ENCODE measurements at places on chromosomes 6 and 20.
A peak's percentile ranks its signal among the peaks of the same experiment; 100 is the strongest.

DNA sequence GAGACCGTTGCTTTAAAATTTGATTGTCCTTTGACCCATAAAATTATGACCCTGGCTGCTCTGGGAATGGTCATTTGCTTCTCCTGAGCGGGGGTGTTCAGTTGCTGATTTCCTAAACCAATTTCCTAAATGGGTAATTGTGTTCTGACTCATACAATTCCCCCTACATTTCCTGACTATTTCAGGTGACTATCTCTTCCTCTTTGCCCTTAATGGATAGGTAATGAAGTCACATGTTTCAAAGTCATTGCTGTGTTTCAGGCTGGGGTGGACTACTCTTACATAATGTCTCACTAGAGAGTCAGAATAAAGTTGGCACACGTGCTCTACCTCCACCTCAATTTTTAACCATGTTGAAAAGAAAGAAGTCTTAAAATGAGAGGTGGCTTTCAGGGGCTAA, 109.8 kb downstream of the DOK5 start:
- no peak for DNase-seq

GRCh38 chr6:36612101-36612625, 18.0 kb downstream of the SRSF3 start:
- DNase-seq: no peak

GRCh38 chr20:45911486-45912343, at the start of gene PLTP:
Gene PLTP, minus strand, starts transcription at chr20:45912155. Its CDS starts 703 bp downstream, at chr20:45911452.
- peak; percentile 70 for DNase-seq

- DNase-seq: no peak
Observed at GRCh38 chr6:159212525-159213280, 43.5 kb downstream of the FNDC1 start.

GRCh38 chr6:134020071-134020470, 32.4 kb downstream of the SLC2A12 start:
- DNase-seq: no peak

DNA sequence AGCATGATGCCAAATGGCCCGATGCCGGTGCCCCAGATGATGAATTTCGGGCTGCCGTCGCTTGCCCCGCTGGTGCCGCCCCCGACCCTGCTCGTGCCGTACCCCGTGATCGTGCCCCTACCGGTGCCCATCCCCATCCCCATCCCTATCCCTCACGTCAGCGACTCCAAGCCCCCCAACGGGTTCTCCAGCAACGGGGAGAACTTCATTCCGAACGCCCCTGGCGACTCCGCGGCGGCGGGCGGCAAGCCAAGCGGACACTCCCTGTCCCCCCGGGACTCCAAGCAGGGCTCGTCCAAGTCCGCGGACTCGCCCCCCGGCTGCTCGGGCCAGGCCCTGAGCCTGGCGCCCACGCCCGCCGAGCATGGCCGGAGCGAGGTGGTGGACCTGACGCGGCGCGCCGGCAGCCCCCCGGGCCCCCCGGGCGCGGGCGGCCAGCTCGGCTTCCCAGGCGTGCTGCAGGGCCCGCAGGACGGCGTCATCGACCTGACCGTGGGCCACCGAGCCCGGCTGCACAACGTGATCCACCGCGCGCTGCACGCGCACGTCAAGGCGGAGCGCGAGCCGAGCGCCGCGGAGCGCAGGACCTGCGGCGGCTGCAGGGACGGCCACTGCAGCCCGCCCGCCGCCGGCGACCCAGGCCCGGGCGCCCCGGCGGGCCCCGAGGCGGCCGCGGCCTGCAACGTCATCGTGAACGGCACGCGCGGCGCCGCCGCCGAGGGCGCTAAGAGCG, 144.6 kb downstream of the SOBP start:
- DNase-seq: no peak

- no peak for DNase-seq
Observed at GRCh38 chr6:158785036-158785435, 34.1 kb downstream of the EZR start.

GRCh38 chr6:156949376-156949775, 172.2 kb downstream of the ARID1B start:
- DNase-seq: no peak

DNA sequence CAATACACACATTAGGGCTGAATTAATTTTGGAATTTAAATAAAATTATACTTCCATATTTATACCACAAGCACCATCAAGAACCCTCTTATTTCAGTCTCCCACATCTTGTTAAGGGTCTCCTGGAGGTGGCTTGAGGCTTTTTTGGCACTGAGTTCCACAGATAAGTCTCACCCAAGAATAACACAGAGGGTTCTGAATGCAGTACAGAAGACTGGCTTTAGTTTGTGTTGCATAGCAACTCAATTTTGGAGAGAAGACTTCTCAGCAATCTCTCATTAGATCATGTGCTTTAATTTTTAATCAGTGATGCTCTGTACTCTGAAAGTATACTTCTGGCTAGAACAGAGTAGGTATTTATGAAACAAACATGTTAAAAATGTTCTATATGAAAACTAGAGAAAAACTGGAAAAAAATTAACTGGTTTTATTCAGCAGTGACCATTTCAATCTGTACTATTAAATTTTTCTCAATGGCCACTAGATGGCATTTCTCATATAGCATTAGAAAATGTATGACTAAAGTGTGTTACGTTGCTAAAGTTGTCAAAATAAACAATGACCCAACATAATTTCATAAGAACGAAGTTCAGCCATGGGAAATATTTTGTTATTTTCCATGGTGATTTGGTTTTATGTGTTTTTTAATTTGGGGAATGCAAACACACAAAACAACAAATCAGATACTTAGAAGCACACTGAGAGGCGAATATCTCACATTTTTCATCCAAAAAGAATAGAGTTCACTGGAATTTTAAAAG, 32.7 kb upstream of the MAP7 start:
- DNase-seq: no peak

DNA sequence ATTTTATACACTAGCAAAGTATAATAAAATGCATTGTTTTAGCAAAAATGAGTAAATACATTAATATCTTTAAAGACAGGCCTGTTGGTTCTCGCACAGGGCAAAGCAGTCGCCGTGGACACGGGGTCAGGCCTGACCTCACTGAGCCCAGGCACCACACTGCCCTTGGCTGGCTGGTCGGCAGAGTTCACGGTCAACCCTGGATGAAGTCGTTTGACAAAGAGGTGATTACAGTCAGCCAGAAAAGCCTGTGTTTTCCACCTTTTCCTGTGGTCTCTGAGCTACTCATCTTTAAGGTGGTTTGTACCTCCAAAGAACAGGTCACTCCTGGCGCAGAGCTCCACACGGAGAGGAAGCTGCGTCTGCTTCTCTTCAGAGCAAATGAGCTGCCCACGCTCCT, 191.5 kb downstream of the DLL1 start:
- DNase-seq: no peak
